ENCODE measurements at places on chromosomes 16 and 17.

GRCh38 chr17:55540414-55541091 lies 29.3 kb upstream of the SMIM36 start:
- no peak for DNase-seq

- no peak for DNase-seq
Measured at GRCh38 chr16:30459456-30459855, 13.1 kb upstream of the ITGAL start.

- DNase-seq, result no peak
Measured at GRCh38 chr16:85162478-85163277, 50.4 kb upstream of the CIBAR2 start.

- DNase-seq, result no peak
Measured at GRCh38 chr17:40510328-40510648, 8.9 kb upstream of the TNS4 start.

DNA sequence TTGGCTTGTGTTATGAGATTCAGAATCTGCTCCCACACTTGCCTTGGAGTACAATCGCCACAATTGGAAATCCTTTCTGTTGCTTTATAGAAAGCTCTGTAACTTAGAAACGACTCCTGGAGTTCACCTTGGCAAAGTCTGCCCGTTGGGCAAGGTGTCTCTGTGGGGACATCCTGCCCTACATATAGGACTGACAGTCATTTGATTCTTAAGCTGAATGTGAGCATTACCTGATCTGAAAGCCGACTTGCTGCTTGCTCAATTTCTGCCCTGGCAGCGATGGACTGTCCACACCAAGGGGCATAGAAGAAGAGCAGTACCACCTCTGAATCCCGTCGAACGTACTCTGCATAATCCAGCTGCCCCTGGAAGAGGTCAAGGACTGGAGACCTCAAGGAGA lies 6.9 kb downstream of the TXNDC11 start:
- DNase-seq, result no peak

- no peak for DNase-seq
Measured at GRCh38 chr16:81804134-81804610, 25.1 kb downstream of the PLCG2 start.

DNA sequence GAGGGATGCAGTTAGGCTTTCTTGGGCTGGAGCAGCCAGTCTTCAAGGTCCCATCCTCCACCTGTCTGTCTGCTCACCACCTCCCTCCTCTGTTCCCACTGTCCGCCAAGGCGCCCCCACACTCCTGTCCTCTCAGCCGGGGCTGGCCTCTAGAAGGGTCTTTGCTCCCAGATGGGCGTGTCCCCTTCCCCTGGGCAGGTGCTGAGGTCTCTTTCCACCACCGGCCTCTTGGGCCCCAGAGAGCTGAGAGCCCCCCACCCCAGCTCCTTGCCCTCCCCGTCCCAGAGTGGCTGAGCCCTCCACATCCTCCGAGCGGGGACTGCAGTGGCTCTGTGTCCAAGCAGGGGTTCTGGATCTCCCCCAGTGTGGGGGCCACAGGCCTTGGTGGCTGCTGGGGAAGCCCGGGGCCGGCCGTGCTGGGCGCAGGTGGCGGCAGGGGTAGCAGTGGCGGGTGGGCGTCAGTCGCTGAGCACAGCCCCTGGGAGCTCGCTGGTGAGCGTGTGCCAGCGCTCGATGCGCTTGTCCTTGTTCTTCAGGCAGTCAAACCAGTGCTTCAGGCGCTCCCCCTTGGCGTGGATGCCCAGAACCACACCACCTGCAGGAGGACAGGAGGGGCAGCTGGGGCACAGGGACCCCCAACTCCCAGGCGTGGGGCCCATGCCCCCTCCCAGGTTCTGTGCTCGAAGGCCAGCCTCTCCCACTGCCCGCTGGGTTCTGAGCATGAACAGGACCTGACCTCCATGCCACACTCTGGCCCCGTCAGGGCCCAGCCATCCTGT lies 9.8 kb downstream of the SCGB1C2 start:
- DNase-seq, result no peak

DNA sequence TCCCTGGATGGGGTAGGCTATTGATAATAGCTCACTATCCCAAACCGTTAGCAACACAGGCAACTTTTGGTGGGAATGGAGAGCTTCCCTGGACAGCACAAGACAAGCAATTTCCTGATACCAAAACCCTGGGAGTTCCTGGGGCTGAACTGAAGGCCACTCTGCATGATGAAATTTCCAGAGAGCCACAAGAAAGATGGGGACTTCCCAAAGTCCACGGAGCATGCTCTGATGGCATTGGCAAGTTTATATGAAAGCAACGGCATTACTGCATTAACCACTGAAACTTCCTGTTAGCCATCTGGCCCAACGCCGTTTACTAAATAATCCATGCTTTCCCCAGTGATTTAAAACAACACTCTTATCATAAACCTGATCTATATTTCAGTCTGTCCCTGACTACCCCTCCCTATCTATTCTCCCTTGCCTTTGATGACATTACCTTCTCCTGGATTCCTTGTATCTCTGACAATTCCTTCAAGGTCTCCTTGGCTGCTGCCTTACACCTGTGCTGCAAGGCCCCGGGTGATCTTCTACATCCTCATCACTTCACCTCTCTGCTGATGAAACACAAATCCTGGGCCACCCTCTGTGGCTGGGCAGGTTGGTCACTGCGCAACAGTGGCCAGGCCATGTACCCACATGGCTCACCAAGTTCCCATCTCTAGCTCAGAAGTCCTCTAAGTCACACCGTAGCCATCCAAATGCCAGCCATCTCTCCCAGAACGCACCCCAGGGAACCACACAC lies 108.5 kb upstream of the RCVRN start:
- DNase-seq, result no peak

- DNase-seq, result no peak
Measured at GRCh38 chr17:17757391-17757791, 76.1 kb downstream of the RAI1 start.

DNA sequence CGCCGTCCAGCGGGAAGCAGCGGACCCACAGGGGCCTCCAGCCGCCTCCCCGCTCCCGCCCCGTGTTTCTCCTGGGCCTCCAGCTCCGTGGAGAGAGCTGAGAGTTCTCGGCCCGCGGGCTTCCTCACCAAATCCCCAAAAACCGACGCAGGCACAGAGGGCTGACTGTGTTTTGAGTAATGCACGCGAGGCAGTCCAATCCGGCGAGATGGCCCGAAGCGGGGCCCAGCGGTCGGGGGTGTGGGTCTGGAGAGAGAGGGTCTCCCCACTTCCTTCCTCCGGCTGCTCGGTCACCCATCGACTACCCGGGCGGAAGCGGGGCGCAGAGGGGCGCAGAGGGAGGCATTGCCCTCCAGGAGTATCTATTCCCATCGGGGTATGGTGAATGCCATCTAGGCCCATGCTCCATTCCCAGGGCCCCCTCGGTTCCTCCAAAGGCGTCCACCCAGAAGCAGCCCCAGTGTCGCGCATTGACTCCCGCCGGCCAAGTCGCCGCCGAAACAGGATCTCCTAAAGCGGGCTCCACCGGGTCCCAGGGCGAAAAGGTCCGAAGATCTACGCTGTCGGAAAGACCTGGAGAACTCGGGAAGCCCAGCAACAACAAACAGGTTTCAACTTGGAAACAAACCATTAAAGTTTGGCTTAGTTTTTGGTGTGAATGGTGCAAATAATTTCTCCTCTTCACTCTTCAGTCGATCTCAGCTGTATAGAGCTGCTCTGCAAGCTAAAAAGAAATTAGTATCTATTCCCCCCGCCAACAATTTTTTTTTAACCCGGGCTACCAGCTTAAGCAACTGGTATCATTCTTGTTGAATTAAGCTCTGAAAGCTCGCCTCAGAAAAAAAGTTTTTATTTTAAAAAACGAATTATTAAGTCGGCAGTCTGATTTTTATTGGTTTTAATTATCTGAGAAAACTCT lies 19.2 kb upstream of the HOXB13 start:
- no peak for DNase-seq

- DNase-seq, result no peak
Measured at GRCh38 chr16:55664786-55665407, 9.1 kb downstream of the SLC6A2 start.

GRCh38 chr16:22900863-22901262 lies 86.9 kb downstream of the HS3ST2 start:
- DNase-seq, result no peak

DNA sequence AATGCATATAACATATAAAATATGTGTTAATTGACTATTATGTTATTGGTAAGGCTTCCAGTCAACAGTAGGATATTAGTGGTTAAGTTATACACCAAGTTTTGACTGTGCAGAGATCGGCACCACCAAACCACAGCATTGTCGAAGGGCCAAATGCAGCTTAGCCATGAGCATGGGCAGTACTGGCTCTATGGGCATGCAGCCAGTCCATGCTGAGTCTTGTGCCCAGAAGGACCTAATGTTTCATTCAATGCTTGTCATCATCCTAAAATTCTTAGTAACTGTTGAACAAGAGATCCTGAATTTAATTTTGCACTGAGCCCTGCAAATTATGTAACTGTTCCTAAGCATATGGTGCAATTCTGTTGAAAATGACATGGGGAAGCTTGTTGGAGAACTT lies 233.4 kb upstream of the HS3ST3A1 start:
- DNase-seq, result no peak

All from activated CD8-positive, alpha-beta memory T cell treated with anti-CD3 and anti-CD28 coated beads for 1 hour (primary cell).